ENCODE measurements at places on chromosomes 6 and 20.
A peak's percentile ranks its signal among the peaks of the same experiment; 100 is the strongest.

GRCh38 chr6:63537201-63537958, 34.9 kb upstream of the LOC128125822 start:
- peak; percentile 82 for DNase-seq

DNA sequence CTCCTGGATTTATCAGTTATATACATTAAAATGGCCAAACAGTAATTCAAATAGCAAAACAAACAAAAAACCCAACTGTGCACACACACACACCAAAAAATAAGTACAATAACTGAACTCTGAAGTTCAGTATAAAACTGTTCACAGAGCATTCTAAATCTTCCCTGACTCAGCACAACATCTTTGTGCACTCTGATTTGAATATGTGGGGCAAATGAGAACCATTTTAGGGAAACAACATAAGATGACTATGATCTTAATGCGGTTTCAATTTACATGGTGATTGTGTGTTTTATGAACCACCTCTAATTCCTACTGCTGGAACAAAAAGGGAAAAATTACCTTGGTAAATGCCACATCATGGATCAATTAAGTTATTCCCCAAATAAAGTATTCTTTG, 41.7 kb downstream of the PLAGL1 start:
- DNase-seq = no peak

DNA sequence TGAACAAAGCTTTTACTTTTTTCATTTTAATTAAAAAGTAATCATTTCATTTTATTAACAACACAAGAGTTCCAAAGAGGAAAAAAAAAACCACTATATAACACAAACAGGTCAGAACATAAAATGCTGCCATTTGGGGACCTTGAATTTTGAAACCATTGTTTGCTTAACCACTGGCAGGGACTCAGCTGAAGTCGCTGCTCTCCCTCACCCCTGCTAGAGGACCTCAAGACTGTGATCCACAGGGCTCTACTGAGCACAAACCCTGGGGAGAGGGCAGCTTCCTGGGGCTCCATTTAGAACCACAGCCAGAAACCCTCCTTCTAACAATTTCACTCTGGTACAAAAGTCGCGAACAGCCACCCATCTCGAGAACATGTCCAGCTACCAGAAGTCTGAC, 28.8 kb downstream of the NCOA5 start:
- no peak for DNase-seq

- no peak for DNase-seq
These were observed 144.0 kb upstream of the AGPAT4 start for GRCh38 chr6:161417717-161418462.

All from epithelial cell of prostate (primary cell).